ENCODE measurements at places on chromosomes 4 and X.

GRCh38 chr4:123701131-123701575, 304.6 kb downstream of the SPRY1 start:
- DNase-seq, result no peak

GRCh38 chr4:26005764-26006163, 91.7 kb downstream of the SMIM20 start:
- DNase-seq, result no peak

GRCh38 chr4:184889666-184890335, 64.0 kb upstream of the ACSL1 start:
- DNase-seq, result no peak

DNA sequence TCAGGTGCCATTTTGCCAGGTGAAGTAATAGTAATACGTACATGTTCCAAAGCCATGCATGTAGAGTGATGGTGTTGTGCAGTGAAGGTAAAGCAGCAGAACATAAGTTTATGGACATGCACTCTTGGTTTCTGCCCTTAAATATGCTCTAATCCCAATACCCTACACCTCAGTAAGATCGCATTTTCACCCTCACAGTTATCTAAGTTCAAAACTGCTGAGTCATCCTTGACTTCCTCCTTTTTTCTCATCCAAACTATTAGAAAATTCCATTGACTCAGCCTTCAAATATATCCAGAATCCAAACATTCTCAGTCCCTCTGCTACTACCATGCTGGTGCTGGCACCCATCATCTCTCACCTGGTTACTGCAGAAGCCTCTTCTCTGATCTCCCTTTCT, 652.9 kb upstream of the IGFBP7 start:
- no peak for DNase-seq

GRCh38 chr4:174318829-174319764, 35.4 kb downstream of the CEP44 start:
- DNase-seq, result no peak
